ENCODE measurements at places on chromosomes 16 and 17.
A peak's percentile ranks its signal among the peaks of the same experiment; 100 is the strongest.

- no peaks in the 10 kb centered on the region for H3K4me1 ChIP-seq
- no peaks in the 10 kb centered on the region for H3K36me3 ChIP-seq
- H3K4me3 ChIP-seq: no peak overlapping the region
Observed at GRCh38 chr17:71941920-71942319, 178.9 kb upstream of the SOX9 start.

DNA sequence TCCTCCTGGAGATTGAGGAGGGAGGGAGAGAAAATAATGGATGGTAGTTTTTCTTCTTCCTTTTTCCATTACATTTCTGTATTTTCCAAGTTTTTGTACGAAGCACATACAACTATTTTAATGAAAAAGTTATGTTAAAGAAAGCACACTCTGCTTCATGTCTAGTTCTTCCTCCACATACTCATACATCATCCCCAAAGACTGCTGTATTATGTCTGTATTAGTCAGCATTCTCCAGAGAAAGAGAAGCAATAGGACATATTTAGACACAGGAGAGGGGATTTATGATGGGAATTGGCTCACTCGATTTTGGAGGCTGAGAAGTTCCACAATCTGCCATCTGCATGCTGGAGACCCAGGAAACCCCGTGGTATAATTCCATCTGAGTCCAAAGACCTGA, 10.1 kb upstream of the ACSM2A start:
- H3K27me3 ChIP-seq: no peaks in the 10 kb centered on the region
- no peaks in the 10 kb centered on the region for H3K36me3 ChIP-seq
- no peak for DNase-seq
- H3K4me1 ChIP-seq: no peaks in the 10 kb centered on the region
- H3K4me3 ChIP-seq: no peak overlapping the region
- no peak overlapping the region for H3K27ac ChIP-seq

DNA sequence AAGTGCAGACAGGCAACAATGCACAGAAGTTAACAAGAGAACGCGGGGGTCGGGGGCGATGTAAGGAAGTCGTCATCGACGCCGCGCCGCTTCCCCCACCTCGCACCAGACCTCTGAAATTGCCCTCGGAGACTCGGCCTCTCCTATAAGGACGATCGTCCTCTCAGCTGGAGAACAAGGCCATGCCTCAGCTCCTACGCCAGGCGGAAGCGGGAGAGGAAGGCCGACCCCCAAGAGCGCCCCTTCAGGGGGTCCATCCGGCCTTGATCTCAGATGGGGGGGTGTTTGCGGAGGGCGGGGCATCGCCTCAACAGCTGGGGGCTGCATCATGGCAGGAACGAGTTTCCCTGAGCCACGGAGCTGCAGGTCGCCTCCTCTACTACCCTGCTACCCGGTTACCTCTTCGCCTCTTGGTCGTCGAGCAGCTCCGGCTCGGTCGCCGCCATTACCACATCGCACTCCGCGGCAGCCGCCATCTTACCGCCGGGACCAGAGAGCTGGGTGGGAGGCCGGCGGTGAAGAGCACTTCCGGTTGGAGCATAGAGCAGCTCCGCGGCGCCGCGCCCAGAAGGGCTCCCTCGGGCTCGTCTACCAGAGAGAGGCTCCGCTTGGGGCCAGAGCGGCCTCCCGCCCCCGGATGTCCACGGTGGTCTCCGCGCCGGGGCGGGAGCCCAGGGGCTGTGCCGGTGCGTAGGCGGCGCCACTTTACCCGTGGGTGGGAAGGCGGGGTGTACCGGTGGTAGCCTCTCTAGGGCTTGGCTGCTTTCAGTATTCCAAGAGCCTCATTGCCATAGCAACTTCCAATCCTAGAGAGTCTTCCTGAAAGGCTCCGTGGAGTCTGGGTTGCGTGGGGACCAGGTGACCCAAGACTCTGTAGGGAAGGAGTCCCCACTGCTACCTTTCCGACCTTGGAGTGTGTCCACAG, at the start of gene DNAJC7:
Gene DNAJC7 (minus strand): TSS at position 499 of the 925 bp plus-strand sequence. CDS start 23 bp downstream, at position 476.
- peak within 1 kb of the TSS; percentile 97 for H3K27ac ChIP-seq
- H3K4me1 ChIP-seq: peaks cover 58% of the 10 kb centered on the region
- no peaks in the 10 kb centered on the region for H3K27me3 ChIP-seq
- H3K4me3 ChIP-seq: peak within 1 kb of the TSS; percentile 97
- peaks cover 37% of the 10 kb centered on the region for H3K36me3 ChIP-seq

DNA sequence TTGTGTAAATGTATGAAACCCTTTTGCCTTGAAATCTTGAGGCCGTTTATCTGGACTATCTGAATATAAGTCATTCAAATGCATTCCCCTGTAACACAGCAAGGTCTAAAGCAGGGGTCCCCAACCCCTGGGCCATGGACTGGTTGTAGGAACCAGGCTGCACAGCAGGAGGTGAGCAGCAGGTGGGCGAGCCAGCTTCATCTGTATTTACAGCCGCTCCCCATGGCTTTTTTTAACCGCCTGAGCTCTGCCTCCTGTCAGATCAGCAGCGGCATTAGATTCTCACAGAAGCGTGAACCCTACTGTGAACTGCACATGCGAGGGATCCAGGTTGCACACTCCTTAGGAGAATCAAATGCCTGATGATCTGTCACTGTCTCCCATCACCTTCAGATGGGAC, 24.1 kb downstream of the DNAH3 start:
- peaks cover 43% of the 10 kb centered on the region for H3K27me3 ChIP-seq
- no peak for DNase-seq
- H3K4me3 ChIP-seq: no peak overlapping the region

DNA sequence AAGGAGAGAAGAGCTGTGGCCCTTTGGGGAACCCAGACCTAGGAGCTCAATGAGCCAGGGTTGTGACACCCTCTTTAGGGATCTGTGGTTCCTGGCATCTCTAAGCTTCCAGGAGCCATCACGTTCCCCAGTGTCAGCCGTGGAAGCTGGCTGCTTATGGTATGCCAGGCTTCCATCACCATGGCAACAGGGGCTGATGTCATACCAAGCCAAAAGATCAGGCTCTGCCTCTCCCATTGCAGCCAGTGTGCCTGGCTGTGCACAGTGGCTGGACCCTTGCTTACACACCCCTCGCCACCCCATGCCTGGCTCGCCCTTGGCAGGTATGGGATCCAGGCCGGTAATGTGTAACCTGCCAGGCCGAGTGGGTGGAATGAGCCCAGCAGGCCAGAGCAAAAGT, 91.1 kb downstream of the SSH2 start:
- H3K27ac ChIP-seq: no peak overlapping the region
- no peak for DNase-seq
- peaks cover 48% of the 10 kb centered on the region for H3K4me1 ChIP-seq
- H3K36me3 ChIP-seq: peaks cover 6% of the 10 kb centered on the region
- peaks cover 2% of the 10 kb centered on the region for H3K27me3 ChIP-seq

DNA sequence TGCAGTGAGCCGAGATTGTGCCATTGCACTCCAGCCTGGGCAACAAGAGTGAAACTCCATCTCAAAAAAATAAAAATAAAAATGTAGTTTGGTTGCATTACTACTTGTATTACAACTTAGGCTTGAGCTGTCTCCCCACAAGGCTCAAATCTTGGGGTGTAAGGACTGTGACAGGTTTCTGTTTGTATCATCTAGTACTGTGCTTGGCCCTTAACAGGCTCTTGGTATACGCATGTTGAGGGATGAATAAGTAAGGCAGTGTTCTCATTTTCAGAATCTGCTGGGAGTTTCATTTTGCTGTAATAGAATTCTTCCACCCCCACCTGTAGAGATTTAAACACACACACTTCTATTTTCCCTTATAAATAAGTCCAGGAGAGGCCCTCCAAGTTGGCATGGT, 289.4 kb upstream of the EEF2KMT start:
- no peak for DNase-seq
- no peaks in the 10 kb centered on the region for H3K27me3 ChIP-seq
- no peak overlapping the region for H3K4me3 ChIP-seq

GRCh38 chr16:67861877-67862276, 11.0 kb upstream of the EDC4 start:
- peak overlapping the region; percentile 100 for H3K27ac ChIP-seq
- DNase-seq: no peak
- H3K4me1 ChIP-seq: peaks cover 60% of the 10 kb centered on the region
- peaks cover 15% of the 10 kb centered on the region for H3K36me3 ChIP-seq
- H3K27me3 ChIP-seq: peaks cover 2% of the 10 kb centered on the region

- peak overlapping the region; percentile 43 for H3K27ac ChIP-seq
- DNase-seq: peak; percentile 3
- H3K27me3 ChIP-seq: no peaks in the 10 kb centered on the region
- peaks cover 15% of the 10 kb centered on the region for H3K36me3 ChIP-seq
- peaks cover 44% of the 10 kb centered on the region for H3K4me1 ChIP-seq
Observed at GRCh38 chr17:78185981-78186691, 716 bp downstream of the TK1 start.

- H3K4me3 ChIP-seq: no peak overlapping the region
- H3K4me1 ChIP-seq: peaks cover 5% of the 10 kb centered on the region
- no peak for DNase-seq
Observed at GRCh38 chr17:3852561-3852960, 6.5 kb upstream of the NCBP3 start.

GRCh38 chr16:26454102-26454501, 612.6 kb upstream of the C16orf82 start:
- DNase-seq: peak; percentile 2
- H3K36me3 ChIP-seq: no peaks in the 10 kb centered on the region
- H3K4me1 ChIP-seq: no peaks in the 10 kb centered on the region

DNA sequence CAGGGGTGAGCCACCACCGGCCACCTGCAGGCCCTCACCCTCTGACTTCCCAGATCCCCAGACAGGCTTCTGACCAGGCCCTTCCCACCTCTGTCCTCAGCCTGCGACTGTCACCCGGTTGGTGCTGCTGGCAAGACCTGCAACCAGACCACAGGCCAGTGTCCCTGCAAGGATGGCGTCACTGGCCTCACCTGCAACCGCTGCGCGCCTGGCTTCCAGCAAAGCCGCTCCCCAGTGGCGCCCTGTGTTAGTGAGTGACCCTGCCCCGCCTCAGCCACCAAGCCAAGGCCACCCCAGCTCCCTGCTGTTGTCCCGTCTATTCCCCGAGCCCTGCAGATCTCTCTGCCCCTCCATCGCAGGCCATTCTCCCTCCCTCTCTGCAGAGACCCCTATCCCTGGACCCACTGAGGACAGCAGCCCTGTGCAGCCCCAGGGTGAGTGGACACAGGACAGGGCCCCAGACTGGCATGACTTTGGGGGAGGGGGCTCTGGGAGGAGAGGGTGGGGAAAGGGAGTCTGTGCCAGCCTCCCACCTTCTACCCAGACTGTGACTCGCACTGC, 1.9 kb downstream of the NTN3 start:
- no peaks in the 10 kb centered on the region for H3K27me3 ChIP-seq
- H3K36me3 ChIP-seq: no peaks in the 10 kb centered on the region
- H3K4me1 ChIP-seq: peaks cover 6% of the 10 kb centered on the region
- DNase-seq: no peak

DNA sequence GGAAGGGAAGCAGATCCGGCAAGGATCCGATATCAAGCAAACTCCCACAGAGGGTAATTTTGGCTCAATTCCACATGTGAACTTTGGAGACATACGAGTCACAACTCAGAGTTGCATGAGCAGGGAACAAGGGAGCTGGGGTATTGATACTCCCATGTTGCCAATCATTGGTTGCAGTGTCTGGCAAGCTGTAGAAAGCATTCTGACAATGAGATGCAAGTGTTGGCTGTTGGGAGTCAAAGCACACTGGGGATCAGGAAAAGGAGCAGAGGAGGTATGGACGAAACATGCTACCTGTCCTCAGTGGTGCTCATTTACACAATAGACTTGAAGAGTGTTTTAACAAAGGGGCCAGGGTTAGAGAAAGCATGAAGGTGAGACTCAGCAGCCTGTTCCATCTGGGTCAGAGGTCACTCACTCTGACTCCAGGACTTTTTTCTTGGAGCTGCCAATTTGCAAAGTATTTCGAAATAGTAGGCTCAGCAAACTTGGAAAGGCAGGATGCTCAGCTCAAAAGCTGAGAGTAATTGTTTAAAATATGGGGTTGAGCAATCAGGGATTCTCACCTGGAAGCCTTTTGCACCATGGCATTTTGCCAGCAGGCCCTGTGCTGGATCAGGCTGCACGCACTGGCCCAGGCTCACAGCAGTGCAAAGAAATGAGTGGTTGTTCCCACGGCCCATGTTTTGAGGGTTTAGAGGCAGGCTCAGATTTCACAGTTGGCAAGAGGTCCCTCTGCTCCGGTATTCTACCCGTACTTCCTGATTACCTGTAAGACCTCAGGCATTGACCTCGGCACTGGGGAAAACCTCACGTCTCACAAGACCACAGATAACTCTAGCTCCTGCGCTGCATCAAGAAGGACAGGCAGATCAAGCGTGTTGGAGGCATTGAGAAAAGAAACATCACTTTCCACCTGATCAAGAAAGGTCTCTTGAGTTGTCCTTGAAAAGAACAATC, 17.6 kb upstream of the NKD1 start:
- no peaks in the 10 kb centered on the region for H3K36me3 ChIP-seq
- H3K4me3 ChIP-seq: no peak overlapping the region
- peaks cover 10% of the 10 kb centered on the region for H3K27me3 ChIP-seq

DNA sequence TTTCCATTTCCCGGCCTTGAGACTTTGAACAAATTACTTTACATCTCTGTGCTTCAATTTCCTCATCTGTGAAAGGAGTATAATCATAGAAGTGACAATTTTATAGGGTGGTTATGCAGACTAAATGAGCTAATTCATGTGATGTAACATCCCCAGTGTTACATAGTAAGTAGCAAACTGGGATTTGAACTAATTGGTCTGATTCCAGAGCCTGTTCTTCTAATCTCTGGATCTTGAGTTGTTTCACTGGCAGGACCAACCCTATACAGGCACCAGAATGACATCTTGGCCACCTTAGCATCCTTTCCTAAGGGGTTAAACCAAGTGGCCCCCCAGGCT, 77.7 kb downstream of the AATF start:
- no peaks in the 10 kb centered on the region for H3K4me1 ChIP-seq
- H3K27me3 ChIP-seq: no peaks in the 10 kb centered on the region
- H3K27ac ChIP-seq: no peak overlapping the region
- 0 out of 2 replicates have a peak, but pooled peaks cover 2% of the 10 kb centered on the region for H3K36me3 ChIP-seq
- DNase-seq: no peak

- peaks cover 30% of the 10 kb centered on the region for H3K36me3 ChIP-seq
- DNase-seq: no peak
- H3K4me1 ChIP-seq: no peaks in the 10 kb centered on the region
- H3K4me3 ChIP-seq: no peak overlapping the region
Observed at GRCh38 chr17:61794792-61795191, 68.5 kb downstream of the BRIP1 start.

DNA sequence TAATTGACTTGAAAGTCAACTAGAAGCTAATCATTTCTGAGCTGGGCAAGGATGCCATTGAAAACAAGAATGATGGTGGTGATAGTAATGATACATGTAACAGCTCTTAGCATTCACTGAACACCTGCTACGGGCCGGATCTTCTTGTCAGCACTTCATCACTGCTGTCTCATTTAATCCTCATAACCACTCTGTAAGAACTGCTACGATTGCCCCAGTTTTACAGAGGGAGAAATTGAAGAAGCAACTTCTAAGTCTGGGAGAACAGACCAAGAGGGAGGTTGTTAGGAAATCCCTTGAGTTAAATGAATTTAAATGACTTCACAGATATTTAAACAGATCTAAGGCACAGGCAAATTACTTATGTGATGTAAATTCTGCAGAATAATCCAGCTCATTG, 7.0 kb upstream of the GAN start:
- DNase-seq: no peak
- H3K4me1 ChIP-seq: peaks cover 2% of the 10 kb centered on the region
- H3K36me3 ChIP-seq: peaks cover 8% of the 10 kb centered on the region
- H3K27ac ChIP-seq: no peak overlapping the region
- H3K4me3 ChIP-seq: no peak overlapping the region
- H3K27me3 ChIP-seq: no peaks in the 10 kb centered on the region

GRCh38 chr17:15946611-15947120, 1.7 kb downstream of the ADORA2B start:
- peaks cover 8% of the 10 kb centered on the region for H3K27me3 ChIP-seq
- peaks cover 31% of the 10 kb centered on the region for H3K4me1 ChIP-seq
- H3K36me3 ChIP-seq: no peaks in the 10 kb centered on the region
- no peak overlapping the region for H3K4me3 ChIP-seq
